Amniotic stem cell (primary cell): ENCODE measurements at places on chromosomes 1 and 21.

- no peak for DNase-seq
Measured at GRCh38 chr1:166040202-166040997, 126.4 kb downstream of the FAM78B start.

GRCh38 chr1:99992044-99992722 is 22.4 kb downstream of the SLC35A3 start:
- DNase-seq, result no peak

DNA sequence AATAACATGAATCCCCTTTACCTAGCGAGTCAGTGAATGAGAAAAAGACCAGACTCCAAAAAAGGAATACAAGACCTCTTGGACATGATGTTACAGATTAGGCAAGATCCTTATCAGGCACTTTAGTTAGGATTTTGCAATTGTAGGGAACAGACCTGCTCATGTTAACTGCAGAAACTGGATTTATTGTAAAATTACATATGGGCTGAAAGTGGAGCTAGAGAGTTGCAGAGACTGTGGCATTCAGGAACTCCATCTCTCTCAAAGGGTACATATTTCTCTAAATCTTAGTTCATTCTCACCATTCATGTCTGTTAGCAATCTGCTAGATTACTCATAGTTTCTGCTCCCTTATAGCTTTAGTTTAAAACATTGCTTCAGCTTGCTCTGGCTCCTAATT is 142.2 kb downstream of the PAPPA2 start:
- no peak for DNase-seq

DNA sequence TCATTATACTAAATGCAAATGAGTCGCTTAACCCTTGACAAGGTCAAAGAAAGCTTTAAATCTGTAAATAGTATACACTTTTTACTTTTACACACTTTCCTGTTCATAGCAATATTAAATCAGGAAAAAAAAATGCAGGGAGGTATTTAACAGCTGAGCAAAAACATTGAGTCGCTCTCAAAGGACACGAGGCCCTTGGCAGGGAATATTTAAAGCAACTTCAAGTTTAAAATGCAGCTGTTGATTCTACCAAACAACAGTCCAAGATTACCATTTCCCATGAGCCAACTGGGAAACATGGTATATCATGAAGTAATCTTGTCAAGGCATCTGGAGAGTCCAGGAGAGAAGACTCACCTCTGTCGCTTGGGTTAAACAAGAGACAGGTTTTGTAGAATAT is 62.7 kb downstream of the CAPN2 start:
- DNase-seq, result no peak
